Fibroblast of the conjunctiva (primary cell): ENCODE measurements at places on chromosomes 3 and 15.

GRCh38 chr15:99692825-99693224 is 40.4 kb downstream of the LYSMD4 start:
- no peak for DNase-seq

DNA sequence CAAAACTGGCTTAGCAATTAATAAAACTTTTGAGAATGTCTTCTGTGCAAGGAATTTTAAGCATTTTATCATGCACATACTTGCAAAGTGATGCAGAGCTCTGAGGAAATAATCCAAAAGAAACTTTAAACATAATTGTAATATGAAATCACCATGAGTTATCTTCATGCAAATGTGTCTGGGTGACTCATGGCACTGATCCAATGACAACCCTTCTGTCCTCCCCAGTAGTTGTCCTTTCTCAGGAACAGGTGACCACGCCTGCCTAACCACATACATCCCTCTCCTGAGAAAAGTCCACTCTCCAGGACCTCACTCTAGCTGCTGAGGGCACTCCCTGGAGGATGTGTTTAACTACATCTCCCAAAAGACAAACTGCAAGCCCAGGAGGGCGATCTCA is 530.6 kb upstream of the IL12A start:
- DNase-seq = peak; percentile 33

DNA sequence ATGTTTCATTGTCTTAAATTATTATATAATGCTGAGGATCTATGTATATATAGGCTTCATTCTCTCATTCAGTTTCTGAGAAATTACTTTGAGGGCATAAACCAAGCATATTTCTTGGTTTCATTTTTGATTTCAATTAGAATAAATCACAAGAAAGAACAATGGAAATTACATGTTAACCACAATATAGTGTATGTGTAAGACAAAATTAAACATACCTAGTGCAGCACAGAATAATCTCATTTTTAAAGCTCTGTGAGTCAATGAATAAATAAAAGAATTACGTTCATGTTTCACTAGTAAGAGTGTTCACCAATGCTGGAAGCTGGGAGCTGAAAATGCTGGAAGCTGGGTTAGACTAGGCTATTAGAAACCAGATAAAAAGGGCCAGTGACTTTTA is 72.8 kb downstream of the UBE3A start:
- no peak for DNase-seq

- DNase-seq = no peak
These were observed 60.5 kb downstream of the SH3BP5 start for GRCh38 chr3:15271785-15272381.

DNA sequence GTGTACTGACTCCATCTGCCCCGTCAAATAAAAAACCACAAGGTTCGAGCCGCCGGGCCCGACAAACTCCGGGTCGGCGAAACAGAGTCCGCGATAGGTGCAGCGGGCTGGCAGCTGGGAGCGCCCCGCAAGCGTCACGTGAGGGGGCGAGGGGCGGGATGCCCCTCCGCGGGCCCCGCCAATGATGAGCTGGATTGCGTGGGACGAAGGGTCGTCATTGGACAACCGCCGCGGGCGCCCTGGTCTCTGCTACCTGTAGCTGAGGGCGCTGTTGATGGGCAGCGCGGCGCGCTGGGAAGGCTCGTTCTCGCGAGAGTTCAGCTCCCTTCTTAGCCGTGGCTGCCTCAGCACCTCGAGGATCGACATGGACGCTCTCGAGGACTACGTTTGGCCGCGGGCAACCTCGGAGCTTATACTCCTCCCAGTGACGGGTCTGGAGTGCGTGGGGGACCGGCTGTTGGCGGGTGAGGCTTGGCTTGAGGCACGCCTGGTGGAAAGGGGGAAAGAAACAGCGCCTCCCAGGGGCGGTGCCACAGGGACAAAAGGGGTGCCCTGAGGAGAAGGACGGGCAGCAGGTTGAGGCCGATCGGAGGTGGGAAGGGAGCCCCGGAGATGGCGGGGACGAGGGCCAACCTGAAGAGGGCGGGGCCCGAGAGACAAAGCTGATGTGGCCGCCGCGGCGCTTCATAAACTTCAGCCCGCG is at the start of gene WDR6:
Gene WDR6, plus strand, starts transcription at position 324 of the 703 bp plus-strand sequence. Its CDS starts 41 bp downstream, at position 365.
- peak; percentile 96 for DNase-seq

DNA sequence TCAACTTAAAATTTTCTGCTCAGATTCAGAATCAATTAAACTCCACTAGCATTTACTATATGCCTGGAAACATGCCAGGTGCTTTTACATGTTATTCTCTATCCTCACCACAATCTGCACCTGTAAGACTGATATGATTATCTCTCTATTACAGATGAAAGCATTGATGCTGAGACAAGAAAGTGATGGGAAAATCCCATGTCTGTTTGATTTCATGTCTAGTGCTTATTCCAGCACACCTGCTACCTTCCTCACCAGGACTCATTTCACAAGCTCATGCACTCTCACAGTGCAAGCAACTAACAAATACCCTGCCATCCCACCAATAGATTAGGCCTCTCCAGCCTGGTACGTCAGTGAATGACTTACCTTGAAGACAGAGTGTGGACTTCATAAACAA is 25.0 kb upstream of the BCL6 start:
- DNase-seq = no peak

GRCh38 chr15:43408789-43409188 is 37.9 kb downstream of the TUBGCP4 start:
- DNase-seq = no peak

DNA sequence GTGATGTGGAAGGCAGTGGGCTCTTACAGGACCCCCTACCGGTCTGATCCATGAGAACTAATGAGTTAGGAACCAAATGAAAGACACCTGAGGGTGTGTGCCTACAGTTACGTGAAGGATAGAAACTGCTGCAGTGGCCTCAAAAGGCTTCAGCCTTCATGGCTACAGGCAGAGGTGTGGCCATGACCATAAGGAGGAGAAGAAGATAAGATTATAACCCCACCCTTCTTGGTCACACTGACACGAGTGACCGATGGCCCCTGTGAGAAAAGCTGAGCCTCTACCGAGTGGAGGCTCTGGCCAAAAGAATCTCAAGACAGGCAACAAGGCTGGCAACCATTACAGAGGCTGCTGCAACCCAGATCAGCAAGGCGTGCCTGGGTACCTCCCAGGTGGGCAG is 6.3 kb downstream of the RFT1 start:
- no peak for DNase-seq

- no peak for DNase-seq
These were observed 15.2 kb downstream of the TGFBR2 start for GRCh38 chr3:30621576-30621975.

GRCh38 chr15:75920079-75920478 is 16.4 kb downstream of the FBXO22 start:
- no peak for DNase-seq

DNA sequence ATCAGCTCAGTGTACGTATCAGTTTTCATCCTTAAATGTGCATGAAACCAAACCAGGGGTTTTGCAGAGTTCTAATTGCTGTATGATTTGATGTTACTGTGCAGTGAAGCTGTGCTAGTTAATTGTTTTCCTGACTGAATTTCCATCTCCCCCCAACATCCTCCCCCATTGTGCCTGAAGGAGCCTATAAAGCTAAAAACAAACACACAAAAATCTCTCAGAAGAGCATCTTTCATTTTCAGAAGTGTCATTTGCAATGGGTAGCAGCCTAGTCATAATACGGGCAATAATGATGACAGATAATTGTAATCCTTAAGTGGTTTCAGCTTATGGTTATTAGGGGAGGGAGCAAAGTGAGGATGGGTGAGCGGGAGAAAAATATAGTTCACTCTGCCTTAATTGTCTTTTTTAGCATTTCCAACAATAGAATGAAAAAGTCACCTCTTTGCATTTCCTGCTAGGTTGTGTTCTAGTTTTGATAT is 207.9 kb upstream of the TBL1XR1 start:
- no peak for DNase-seq
